ENCODE measurements at places on chromosomes 7 and 10.

GRCh38 chr10:86259901-86260562 is 106.6 kb downstream of the GRID1 start:
- no peak for DNase-seq
- H3K36me3 ChIP-seq: no peaks in the 10 kb centered on the region
- H3K4me1 ChIP-seq: peaks cover 6% of the 10 kb centered on the region
- H3K27me3 ChIP-seq: no peaks in the 10 kb centered on the region
- H3K27ac ChIP-seq: no peak overlapping the region

DNA sequence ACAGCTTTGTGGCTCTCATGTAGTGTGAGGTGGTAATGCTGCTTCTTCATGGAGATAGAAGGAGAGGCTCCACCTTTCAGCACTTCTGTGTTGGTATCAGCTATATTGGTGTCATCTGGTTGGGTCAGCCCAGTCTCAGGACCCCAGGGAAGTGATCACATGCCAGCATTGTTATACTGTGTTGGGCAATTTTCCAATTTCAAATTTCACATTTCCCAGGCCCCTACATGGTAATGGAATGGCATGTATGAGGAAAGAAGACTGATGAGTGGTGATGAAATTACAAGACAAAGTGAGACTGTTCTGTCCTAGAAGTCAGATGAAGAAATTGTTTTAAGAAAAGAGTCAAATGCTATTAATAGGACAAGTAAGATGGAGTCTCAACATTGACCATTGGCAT is 3.7 kb upstream of the AKR1C3 start:
- no peak overlapping the region for H3K27ac ChIP-seq
- H3K4me1 ChIP-seq: no peaks in the 10 kb centered on the region
- no peaks in the 10 kb centered on the region for H3K27me3 ChIP-seq

DNA sequence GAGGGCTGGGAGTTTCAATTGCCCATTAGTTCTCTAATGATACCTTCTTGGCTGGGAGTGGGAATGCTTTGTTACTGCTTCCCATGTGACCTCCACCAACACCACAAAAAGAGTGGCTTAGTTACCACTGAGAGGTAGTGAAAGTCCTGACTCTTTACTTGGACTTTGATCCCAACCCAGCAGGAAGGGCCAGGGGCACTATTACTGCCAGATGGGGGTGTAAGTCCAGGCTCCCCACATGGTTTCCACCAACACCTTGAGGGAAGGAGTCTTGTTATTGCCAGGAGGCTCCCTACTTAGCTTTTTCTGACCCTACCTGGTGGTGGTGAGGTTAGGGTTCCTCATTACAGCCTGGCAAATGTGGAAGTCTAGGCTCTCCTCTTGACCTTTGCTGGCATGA is 11.4 kb downstream of the GGCT start:
- no peaks in the 10 kb centered on the region for H3K27me3 ChIP-seq
- no peaks in the 10 kb centered on the region for H3K4me1 ChIP-seq
- H3K4me3 ChIP-seq: no peak overlapping the region
- no peak overlapping the region for H3K27ac ChIP-seq
- H3K36me3 ChIP-seq: peaks cover 29% of the 10 kb centered on the region
- DNase-seq: no peak

GRCh38 chr7:3259711-3260400 is 41.2 kb upstream of the SDK1 start:
- no peak overlapping the region for H3K27ac ChIP-seq
- H3K4me1 ChIP-seq: peaks cover 10% of the 10 kb centered on the region
- DNase-seq: no peak
- no peaks in the 10 kb centered on the region for H3K36me3 ChIP-seq

DNA sequence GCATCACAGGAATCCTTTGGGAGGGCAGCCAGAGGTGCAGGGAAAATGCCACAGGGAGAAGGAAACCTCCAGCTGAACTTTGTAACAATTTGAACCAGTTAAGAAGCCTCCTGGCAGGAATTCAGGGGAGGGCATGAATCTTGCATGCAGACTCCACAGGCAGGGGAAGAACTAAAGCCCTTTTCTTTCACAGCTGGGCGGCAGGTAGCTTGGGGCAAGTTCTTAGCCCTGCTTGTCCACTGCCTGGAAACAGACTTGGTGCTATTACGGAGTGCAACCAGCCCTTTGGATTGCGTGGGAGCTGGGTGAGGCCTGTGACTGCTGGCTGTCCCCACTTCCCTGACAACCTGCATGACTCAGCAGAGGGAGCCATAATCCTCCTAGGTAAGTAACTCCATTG is 51.7 kb upstream of the ADAM12 start:
- H3K4me1 ChIP-seq: no peaks in the 10 kb centered on the region
- no peak overlapping the region for H3K27ac ChIP-seq
- no peaks in the 10 kb centered on the region for H3K36me3 ChIP-seq
- H3K27me3 ChIP-seq: no peaks in the 10 kb centered on the region
- no peak overlapping the region for H3K4me3 ChIP-seq

GRCh38 chr7:158609313-158609974 is 21.8 kb upstream of the PTPRN2 start:
- H3K4me3 ChIP-seq: no peak overlapping the region
- no peaks in the 10 kb centered on the region for H3K27me3 ChIP-seq
- no peak overlapping the region for H3K27ac ChIP-seq
- H3K36me3 ChIP-seq: peaks cover 78% of the 10 kb centered on the region
- DNase-seq: no peak
- H3K4me1 ChIP-seq: no peaks in the 10 kb centered on the region

DNA sequence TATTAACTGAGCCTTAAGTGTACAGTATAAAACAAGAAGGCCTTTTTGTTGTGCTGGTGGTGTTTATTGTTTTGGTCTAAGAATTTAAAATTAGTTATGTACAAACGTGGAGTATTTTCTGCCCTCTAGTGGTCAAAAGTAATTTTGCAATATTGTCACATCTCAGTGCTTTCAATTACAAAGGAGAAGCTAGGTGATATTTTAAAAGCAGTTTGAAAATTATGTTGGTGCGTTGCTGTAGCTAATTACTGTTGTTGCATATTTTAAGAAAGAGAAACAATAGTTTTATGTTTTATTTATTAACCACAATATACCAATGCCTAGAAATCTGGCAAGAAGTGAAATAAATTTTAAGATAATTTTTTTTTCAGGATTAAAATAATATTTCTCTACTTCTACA is 11.4 kb downstream of the NPVF start:
- no peaks in the 10 kb centered on the region for H3K36me3 ChIP-seq
- H3K4me3 ChIP-seq: no peak overlapping the region
- H3K27me3 ChIP-seq: peaks cover 11% of the 10 kb centered on the region
- peak; percentile 38 for DNase-seq
- H3K27ac ChIP-seq: no peak overlapping the region
- no peaks in the 10 kb centered on the region for H3K4me1 ChIP-seq

DNA sequence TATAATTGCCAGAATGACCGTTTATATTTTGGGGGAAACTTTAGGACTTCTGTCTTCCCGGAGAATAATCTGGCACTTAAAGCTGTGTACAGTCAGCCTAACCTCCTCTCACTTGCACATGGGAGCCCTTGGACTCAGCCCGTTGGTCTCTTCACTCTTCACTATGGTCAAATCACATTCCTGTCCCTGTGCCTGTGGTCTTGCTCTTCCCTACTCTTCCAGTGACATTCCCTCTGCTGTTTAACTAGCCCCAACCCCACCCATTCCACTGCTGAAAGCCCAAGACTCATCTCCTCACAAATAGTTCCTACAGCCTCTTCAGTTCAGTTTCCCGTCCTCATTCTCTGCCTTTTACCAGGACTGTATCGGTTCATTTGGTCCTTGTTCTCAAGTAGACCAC is 135.0 kb downstream of the DYNC1I1 start:
- no peak for DNase-seq
- no peak overlapping the region for H3K27ac ChIP-seq
- peaks cover 4% of the 10 kb centered on the region for H3K4me1 ChIP-seq
- H3K36me3 ChIP-seq: no peaks in the 10 kb centered on the region

GRCh38 chr10:88347597-88348304 is 235.4 kb downstream of the RNLS start:
- DNase-seq: no peak
- H3K4me1 ChIP-seq: no peaks in the 10 kb centered on the region
- no peak overlapping the region for H3K4me3 ChIP-seq
- no peaks in the 10 kb centered on the region for H3K27me3 ChIP-seq

DNA sequence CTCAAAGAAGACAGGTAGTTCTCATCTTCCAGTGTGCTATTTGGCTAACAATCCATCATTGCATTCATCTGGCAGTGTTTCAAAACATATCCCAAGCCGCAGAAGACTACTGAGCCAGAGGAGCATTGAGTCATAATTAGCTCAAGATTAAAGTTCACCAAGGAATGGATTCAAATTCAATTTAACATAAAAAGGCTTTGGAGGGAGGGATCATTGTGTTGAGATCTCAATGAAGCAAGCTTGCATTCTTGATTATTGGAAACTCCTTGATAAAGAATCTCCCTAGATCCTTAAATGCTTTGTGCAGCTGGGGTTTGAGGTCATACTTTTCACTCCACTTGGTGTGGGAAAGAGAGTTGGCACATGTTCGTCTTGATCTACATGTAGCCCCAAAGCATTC is 142.8 kb upstream of the SEMA3A start:
- no peaks in the 10 kb centered on the region for H3K27me3 ChIP-seq
- H3K4me3 ChIP-seq: no peak overlapping the region
- no peak for DNase-seq
- H3K36me3 ChIP-seq: no peaks in the 10 kb centered on the region
- H3K27ac ChIP-seq: no peak overlapping the region
- no peaks in the 10 kb centered on the region for H3K4me1 ChIP-seq

DNA sequence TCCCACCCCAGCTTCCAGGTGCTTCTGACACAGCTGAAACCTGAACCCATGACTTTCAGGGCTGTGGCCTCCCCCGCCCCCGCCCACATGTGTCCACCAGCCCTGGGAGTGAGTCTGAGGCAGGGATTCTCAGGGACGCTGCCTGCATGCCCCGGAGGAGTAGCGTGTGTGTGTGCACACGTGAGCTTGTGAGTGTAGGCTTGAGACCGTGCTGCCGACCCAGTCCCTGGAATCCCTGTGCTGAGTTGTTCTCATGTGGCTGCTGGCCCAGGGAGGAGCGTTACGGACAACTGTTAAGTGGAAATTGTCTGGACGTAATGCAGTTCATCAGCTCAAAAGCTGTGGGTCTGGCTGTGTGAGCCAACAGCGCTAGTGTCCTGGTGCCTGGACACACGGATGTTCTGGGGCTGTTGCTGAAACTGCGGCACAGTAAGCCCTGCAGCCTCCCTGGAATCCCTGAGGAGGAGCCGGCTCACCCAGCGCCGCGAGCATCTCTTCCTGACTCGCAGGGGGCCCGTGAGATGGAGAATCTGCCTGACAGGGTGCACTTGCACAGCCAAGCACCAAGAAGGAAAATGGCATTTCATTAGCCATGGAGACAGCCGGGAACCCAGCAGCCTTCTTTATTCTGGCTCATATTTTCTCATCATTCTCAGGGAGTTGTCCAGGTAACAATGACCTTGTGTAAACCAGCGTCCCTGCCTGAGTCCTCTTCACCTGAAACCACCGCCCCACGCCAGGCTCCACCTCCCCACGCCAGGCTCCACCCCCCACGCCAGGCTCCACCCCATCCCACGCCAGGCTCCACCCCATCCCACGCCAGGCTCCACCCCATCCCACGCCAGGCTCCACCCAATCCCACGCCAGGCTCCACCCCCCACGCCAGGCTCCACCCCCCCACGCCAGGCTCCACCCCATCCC is 603.9 kb downstream of the PTPRN2 start:
- no peaks in the 10 kb centered on the region for H3K36me3 ChIP-seq
- no peaks in the 10 kb centered on the region for H3K27me3 ChIP-seq
- no peak overlapping the region for H3K4me3 ChIP-seq
- no peak overlapping the region for H3K27ac ChIP-seq
- H3K4me1 ChIP-seq: peaks cover 9% of the 10 kb centered on the region

GRCh38 chr10:124414076-124414475 is 4.6 kb downstream of the OAT start:
- H3K4me1 ChIP-seq: no peaks in the 10 kb centered on the region
- no peak for DNase-seq
- H3K36me3 ChIP-seq: peaks cover 2% of the 10 kb centered on the region
- no peak overlapping the region for H3K27ac ChIP-seq

DNA sequence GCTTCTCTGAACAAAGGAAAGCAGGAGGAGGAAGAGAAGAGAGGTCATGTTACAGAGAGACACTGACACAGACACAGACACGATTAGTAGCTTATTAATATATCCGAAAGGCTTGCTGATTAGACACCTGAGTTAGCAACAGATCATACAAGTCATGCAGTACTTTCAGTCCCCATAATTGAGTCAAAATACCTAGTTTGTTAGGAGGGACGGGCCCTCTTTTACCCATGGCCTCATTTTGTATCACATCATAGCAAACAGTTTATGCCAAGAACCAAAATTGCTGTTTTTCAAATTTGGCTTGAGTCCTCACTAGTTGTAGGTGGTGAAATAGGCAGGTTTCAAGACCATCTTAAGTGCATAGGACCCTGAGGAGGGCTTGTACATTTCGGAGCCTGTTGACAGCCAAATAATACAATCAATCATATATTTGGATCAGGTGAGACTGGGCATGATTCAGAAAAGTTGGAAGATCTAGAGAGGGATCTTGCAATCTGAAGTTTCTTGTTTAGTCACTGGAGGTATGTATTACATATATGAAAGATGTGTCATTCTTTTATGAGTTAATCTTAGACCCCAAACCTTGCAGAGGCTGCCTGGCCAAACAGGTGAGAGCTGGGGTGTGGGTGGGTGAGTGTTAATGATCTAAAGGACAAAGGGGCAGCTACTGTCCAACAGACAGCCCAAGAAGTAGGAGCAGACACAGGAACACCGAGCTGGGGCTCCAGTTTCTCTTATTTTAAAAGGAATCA is 65.4 kb downstream of the PRPF18 start:
- no peaks in the 10 kb centered on the region for H3K27me3 ChIP-seq
- H3K4me3 ChIP-seq: no peak overlapping the region
- H3K4me1 ChIP-seq: no peaks in the 10 kb centered on the region
- DNase-seq: no peak
- peaks cover 35% of the 10 kb centered on the region for H3K36me3 ChIP-seq

- no peaks in the 10 kb centered on the region for H3K27me3 ChIP-seq
- no peak overlapping the region for H3K27ac ChIP-seq
- H3K4me3 ChIP-seq: no peak overlapping the region
Measured at GRCh38 chr7:137434946-137435345, 91.4 kb upstream of the PTN start.

DNA sequence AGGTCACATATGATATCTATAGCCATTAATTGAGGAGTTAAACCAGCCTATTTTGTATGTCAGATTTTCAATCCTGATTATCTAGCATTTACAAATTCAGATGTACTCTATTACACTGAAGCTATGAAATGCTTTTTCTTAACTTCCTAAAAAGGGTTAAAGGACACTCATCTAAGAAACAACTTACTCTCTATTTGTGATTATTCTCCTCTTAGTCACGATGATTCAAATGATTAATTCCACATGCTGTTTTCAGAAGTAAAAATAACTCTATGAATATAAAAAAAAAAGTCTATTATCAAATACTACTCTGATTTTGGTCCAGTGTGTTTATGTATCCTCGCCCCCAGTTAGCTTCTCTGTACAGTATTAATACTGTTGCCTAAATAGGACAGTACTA is 1199.9 kb downstream of the GATA3 start:
- no peaks in the 10 kb centered on the region for H3K27me3 ChIP-seq
- H3K36me3 ChIP-seq: no peaks in the 10 kb centered on the region
- DNase-seq: no peak
